Activated CD4-positive, CD25-positive, alpha-beta regulatory T cell treated with anti-CD3 and anti-CD28 coated beads, Interleukin-2, amount 50 U/mL, for 72 hours (primary cell): ENCODE measurements at places on chromosomes 13 and 19.

DNA sequence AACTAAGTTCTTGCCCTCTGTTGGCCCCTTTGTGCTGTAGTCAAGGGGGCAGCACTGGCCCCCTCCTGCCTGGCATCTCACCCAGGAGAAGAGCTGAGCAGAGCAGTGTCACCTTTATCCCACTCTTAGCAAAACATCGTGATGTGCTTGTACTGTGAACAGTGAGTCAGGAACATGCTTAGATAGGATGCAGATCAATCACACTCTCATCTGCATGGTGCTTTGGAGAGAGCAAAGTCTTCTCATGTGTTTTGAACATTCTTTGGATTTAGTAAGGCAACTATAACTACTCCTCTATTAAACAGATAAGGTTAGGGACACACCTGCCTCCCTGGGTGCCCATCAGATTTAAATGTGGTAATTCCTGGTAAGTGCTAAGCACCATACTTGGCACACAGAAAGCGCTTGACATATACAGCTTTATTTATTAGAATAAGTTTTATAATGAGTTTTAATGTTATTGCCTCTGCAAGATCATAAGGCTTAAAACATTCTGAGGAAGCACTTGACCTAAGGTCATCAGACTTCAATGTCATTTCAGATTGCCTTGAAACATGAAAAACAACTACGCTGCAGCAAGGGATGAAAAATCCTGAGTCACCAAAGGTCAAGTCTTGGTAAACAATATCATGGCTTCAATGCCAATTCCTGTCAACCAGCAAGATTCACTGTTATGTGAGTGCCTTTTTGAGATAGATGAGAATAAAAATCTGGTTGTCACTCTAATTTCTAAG lies 82.4 kb upstream of the IRS2 start:
- no peak for DNase-seq

- no peak for DNase-seq
Observed at GRCh38 chr13:99379856-99380801, 72.9 kb upstream of the GPR183 start.

GRCh38 chr13:114001331-114002008 lies 27.6 kb upstream of the C13orf46 start:
- no peak for DNase-seq

GRCh38 chr19:3501780-3502179 lies 1.3 kb upstream of the DOHH start:
- no peak for DNase-seq

GRCh38 chr13:100673713-100674571 lies 653 bp downstream of the TMTC4 start:
- DNase-seq, result peak; percentile 52

DNA sequence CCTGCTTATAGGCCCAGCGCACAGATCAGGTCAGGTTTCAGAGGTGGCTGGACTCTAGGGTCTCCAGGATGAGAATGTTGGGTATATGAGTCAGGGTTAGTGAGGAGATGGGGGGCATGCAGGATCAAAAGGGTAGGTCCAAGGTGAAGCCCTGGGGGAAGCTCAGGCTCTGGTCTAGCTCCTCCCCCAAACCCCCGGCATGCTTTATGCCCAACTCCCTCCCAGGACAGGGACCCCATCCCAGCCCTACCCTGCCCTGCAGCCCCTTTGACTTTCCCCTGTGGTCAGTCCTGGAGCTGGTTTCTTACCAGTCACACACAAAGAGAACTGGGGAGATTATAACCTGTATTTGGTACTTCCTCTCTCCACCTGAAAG lies 9.8 kb upstream of the CEACAM18 start:
- DNase-seq, result no peak

DNA sequence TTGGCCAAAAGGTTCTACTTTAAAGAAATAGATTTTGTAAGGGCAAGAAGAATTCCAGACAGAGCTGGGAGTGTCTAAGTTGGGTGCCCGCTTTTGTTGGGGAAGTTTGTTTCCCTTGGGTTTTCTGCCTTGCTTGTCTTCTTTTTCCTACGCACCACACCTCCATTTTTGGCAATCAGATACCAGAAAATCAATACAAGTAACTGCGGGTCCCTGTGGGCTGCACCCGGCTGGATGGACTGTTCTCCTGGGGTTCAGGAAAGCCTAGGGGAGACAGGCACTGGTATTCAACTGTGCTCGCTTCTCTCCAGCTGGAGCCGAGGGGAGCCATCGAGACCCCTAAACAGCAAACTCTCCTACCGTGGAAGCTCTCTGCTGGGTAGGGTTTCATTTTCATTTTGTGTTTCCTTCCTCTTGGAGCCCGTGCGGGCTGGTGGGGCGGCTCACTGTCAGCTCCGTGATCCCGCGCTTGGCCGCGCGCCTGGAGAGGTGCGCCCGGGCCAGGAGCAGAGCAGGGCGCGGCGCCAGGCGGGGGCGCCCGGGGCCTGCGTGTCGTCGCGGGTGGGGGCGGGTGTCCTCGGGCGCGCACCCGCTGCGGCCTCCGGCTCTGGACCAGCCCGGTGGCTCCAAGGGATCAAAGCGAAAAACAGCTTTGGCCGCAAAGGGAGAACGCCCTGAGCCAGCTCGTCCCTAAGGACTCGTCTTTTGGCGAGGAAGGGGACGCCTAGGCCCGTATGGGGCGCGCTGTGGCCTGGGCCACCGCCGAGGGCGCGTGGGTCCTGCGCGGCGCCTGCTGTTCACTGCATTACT lies 347.2 kb downstream of the ZNF536 start:
- no peak for DNase-seq

- DNase-seq, result no peak
Observed at GRCh38 chr13:99007414-99007986, 29.6 kb upstream of the DOCK9 start.

DNA sequence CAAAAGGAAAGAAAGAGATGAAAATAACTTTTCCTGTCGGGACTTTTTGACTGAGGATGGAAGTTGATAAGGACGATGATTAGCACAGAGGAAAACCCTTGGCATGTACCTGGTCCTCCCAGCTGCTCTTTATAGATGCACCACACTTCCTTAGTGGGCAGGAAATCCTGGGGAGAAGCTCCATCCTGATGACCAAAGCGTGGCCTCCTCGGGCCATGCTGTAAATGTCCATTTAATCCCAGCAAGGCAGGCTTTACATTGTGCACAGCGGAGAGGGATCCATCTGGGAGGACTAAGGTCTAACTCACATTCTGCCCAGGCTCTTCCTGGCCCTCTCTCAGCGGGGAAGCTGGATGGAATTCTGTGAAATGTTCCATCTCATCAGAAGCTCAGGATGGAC lies 113.5 kb downstream of the COL4A2 start:
- no peak for DNase-seq

GRCh38 chr13:105827111-105827809 lies 708.2 kb downstream of the EFNB2 start:
- no peak for DNase-seq

- DNase-seq, result no peak
Observed at GRCh38 chr13:97905517-97905916, 48.0 kb upstream of the IPO5 start.

DNA sequence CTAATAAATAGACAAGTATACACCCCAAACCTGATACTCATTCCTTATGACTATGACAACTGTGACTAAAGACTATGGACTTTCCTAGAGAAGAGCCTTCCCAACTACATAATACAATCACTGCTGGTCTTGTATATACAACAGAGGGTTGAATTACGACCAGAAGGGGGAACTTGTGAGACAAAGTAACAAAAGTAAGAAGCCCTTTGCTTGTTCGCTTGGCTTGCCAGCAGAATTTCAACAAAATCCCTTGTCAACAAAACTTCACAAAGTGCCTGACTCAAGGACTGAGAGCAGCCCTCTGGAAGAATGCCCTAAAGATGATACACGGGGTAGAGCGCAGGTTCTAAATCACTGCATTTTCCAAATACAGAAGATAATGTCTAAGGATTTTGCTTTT lies 99.4 kb downstream of the WASF3 start:
- no peak for DNase-seq

- no peak for DNase-seq
Observed at GRCh38 chr19:33257828-33258227, 32.2 kb upstream of the SLC7A10 start.

DNA sequence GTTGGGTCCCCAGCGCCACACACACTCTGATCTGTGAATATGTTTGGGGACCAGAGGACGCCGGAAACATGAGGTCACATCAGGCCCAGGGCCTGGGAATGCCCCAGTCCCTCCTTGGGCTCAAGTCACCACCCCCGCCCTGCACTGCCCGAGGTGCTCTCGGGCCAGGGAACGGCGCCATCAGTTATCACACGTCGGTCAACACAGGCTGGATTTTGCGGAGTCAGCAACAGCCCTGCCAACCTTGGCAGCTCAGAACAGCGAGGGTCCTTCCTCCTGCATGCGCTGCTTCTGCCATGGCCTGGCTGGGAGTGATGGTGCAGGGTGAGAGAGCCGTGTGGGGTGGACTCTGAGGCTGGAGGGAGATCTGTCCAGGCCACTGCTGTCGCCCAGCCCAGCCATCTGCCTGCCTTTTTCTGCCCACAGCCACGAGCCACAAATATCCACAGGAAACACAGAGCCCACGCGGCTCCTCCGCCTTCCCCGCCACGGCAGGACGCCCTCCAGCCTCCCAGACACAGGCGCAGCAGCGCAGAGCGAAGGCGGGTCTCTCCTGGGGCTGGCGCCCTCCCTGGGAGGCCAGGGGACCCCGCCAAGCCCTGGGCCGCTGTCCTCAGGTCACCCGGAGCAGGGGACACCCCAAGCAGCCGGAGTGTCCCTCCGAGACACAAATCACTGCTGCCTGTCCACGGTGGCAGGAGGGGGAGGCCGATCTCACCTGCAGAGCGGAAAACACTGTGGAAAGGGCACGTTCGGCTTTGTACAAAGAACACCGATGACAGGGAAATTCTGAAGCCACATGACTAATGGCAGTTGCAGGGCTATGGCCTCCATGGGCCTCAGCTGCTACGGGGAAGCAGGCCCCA lies 31.6 kb upstream of the CACTIN start:
- no peak for DNase-seq

DNA sequence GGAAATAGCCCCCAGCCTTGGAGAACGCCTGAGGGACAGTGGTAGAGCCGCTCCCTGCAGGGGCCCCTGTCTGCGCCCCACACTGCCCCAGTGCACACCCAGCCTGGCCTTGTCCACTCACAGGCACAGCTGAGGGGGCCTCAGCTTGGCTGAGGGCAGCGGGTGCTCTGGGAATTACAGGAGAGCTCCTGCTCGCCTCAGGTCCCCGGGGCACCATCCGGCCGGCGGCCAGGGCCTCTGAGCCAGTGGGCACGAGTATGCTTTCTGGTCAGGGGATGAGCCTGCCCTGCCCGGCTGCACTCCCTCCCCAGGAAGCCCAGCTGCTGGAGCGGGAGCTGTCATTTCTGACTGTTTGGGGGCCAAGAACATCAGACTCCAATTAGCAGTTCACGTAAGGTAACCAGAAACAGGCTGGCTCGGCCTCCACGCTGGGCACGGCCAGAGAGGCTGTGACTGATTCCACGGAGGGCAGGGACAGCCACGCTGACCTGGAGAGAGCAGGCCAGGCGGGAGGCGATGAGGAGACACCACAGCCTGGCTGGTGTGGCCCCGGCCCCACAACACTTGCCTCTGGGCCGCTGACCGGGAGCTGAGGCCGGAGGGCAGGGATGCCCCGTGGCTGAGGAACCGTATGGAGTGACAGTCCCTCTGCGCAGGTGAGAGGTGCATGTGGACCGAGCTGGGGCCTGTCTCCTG lies 15.4 kb downstream of the CEBPG start:
- no peak for DNase-seq
